ENCODE measurements at places on chromosomes 3 and 15.

- DNase-seq = no peak
These were observed 41.5 kb downstream of the RBP2 start for GRCh38 chr3:139434764-139435307.

GRCh38 chr3:55897573-55898224, 410.6 kb upstream of the WNT5A start:
- no peak for DNase-seq

GRCh38 chr3:64599651-64600050, 88.1 kb downstream of the ADAMTS9 start:
- DNase-seq = no peak

DNA sequence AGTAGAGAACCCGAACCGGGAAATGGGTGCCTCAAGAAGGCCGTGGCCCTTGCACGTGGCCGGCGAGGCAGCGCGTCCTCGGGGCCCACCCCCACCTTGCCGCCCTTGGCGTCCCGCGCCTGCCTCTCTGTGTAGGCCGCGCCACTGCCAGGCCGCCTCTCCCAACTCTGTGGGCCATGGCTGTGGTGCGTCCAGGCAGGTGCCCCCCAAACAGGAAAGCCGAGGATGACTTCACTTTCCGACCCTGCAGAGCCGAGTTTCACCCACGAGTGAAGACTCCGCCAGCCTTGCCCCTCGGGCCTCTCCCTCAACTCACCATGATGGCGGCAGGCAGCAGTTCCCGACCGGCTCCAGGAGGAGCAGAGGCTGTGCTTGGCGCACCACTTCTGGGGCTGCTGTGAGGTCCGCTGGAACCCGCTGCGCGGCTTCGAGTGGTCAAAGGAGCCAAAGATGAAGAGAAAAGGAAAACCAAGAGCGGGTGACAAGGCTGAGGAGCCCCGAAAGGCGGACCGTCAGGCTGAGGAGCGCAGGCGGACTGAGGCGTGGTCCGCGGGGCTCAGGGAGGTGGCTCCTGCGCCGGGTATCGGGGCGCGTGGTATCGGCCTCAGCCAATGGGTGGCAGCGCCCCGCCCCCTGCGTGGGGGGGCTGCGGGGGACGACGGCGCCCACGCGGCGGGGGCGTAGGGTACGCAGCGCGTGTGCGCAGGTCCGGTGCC, at the start of gene DAZL:
Gene DAZL (minus strand): TSS at position 537 of the 716 bp plus-strand sequence. CDS start 218 bp downstream, at position 319.
- DNase-seq = no peak

DNA sequence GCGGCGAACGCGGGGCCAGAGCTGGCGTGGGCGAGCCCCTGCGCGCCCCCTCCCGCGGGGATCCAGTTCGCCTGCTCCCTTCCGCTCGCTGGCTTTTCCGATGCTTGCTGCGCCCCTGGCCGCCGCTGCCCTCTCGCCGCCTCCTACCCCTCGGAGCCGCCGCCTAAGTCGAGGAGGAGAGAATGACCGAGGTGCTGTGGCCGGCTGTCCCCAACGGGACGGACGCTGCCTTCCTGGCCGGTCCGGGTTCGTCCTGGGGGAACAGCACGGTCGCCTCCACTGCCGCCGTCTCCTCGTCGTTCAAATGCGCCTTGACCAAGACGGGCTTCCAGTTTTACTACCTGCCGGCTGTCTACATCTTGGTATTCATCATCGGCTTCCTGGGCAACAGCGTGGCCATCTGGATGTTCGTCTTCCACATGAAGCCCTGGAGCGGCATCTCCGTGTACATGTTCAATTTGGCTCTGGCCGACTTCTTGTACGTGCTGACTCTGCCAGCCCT, 721 bp downstream of the P2RY1 start:
- DNase-seq = no peak

DNA sequence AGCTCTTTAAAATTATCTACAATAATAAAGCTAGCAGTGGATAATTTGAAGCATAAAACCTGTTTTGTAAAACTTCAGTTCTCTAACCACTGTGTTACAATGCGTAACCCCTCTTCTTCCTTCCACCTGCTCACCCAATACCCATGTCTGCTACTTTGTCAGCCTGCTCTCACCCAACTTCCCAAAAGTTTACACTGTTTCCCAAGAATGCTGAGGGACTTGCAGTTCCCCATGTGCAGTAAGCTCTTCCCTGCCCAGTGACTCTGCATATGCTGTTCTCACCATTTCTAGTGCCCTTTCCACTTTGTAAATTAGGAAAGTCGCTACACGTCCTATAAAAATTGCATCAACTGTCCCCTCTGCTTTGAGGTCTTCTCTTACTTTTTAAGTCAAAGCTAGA, 315.9 kb upstream of the SEMA6D start:
- DNase-seq = no peak

DNA sequence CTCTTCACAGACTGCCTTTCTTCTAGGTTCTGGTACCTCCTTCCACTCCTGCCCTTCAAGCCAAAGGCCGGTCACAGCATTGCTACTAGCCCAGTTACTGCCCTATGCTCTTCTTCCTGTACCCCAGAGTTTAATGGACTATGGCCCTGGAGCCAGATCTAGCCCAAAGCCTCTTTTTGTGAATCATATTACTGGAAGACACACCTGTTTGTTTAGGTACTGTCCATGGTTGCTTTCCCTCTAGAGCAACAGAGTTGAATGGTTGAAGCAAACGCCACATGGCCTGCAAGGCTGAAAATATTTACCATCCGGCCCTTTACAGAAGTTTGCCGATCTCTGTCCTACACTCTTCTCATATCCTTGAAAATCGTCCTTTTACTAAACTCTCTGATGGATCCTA, 47.0 kb downstream of the PDZRN3 start:
- no peak for DNase-seq

- DNase-seq = no peak
These were observed 424.0 kb upstream of the C2CD4B start for GRCh38 chr15:62588938-62589670.

GRCh38 chr3:3119393-3119851, 7.3 kb upstream of the TRNT1 start:
- no peak for DNase-seq

Data from NCI-H1436 (cell line).